ENCODE measurements at places on chromosomes 7 and 10.
A peak's percentile ranks its signal among the peaks of the same experiment; 100 is the strongest.

GRCh38 chr10:72756674-72757385 lies 64.9 kb downstream of the MCU start:
- no peak for ATAC-seq

GRCh38 chr10:107671960-107672359 lies 507.5 kb upstream of the SORCS1 start:
- no peak for ATAC-seq

DNA sequence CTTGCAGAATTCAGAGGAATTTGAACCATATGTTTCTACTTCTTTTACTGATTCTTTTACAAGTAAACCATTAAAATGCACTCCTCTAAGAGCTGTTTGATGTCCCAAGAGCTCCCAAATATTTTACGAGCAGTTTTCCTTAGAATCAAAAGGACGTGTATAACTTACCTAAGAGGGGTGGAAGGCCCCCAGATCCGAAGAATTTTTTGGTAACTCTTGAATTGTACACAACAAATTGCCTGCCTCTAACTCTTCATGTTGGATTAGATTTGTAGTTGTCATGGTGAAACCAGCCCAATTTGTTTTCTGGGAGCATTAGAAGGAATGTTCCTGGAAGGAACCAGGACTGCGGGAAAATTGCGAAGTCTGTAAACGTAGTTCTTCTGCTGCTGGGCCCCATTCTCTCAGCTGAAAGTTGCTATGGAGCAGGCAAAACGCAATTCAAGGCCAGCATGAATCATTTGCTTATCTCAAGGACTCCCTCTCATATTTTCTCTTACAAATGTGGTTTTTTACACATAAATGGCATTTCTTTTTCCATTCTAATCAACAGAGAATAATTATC lies 124.8 kb upstream of the TMEM72 start:
- no peak for ATAC-seq

GRCh38 chr7:158327571-158328180 lies 259.9 kb downstream of the PTPRN2 start:
- no peak for ATAC-seq

- ATAC-seq: no peak
Measured at GRCh38 chr10:29479081-29479925, 155.5 kb downstream of the SVIL start.

- ATAC-seq: no peak
Measured at GRCh38 chr7:426510-426909, 93.1 kb downstream of the PDGFA start.

DNA sequence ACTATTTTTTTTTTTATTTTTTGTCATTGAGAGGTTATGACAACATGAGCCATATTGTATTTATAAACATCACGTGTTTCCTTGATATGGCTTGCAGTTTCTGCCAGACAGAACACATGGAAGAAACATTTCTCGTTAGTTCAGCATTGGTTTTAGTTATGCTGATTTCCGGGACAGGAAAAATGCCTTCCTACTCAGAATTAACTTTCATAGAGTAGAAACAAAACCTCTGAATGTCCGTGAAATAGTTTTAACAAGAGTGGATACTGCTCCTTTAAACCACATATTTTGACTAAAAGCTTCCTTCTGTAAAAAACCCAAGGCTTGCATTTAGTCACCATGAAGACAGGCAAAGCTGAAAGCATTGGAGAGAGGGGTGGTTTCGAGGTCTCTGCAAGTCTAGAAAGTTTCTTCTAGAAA lies 240.4 kb downstream of the KIAA1217 start:
- ATAC-seq: no peak

GRCh38 chr7:84085998-84086397 lies 108.6 kb downstream of the SEMA3A start:
- ATAC-seq: no peak

DNA sequence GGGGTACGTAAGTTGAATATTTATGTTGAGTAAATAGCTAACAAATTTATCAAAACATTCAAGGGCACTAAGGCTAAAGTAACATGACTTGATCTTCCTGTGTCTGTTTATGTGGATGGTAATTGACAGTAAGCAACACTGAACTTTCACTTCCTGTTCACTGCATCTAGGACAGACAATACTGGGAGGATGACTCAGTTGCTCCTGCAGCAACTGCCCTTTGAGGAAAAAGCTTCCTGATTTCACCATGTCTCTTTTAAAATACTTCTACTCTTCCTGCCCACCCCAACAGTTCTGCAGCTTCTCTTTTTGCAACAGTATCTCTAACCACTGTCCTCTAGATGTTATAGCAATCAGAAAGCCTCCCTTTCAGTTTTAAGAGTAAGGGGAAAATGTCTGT lies 76.6 kb upstream of the HGF start:
- ATAC-seq: no peak

DNA sequence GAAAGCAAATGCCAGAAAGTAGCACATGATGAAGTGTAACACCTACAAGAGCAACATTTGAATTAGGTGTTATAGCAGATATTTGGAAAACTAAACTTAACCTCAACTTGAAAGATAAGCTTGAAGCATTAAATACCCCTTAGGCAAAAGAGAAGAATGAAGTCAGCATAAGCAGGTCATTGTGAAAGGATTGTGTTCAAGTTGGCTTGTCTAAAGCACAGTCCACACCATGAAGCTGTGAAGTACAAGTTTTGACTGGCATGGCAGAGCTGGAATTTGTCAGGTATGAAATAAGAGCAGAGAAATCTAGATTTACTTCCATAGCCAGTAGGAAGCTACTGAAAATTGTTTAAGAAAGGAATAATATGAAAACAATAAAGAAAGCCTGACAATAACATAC lies 480.3 kb upstream of the POT1 start:
- no peak for ATAC-seq

DNA sequence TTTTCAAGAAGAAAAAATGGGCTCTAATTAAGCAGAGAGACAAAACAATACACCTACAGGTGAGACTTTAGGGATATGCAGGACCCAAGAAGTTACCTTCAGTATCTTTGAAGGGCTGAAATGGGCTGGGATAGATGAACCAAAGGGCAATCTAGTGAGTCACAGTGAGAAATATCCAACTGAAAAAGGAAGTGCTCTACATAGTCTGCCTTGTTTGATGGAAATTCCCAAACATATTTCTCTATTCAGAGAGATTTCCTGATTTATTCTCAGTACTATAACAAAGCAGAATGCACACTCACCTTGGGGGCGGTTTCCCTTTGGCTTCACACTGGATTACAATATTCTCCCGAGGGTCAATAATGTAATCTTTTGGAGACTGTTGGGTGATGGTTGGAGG lies 104.1 kb upstream of the LAMB4 start:
- ATAC-seq: no peak

DNA sequence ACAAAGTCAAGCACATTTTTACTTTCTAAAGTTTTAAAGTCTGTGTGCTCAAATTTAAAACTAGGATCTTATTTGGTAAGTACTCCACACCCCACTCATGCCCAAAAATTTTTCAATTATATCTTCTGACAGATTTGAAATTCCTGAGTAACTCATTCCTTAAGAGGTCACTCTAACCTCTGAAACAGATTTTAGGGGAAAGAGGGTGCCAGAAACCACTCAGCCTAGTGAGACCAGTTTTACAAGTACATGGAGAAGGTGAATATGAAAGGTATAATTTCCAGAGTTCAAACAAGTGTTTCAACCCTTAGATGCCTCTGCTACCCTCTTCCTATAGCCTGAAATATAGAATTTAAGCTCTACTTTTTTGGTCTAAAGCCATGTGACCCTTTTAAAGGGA lies 79.2 kb downstream of the C7orf25 start:
- ATAC-seq: no peak

DNA sequence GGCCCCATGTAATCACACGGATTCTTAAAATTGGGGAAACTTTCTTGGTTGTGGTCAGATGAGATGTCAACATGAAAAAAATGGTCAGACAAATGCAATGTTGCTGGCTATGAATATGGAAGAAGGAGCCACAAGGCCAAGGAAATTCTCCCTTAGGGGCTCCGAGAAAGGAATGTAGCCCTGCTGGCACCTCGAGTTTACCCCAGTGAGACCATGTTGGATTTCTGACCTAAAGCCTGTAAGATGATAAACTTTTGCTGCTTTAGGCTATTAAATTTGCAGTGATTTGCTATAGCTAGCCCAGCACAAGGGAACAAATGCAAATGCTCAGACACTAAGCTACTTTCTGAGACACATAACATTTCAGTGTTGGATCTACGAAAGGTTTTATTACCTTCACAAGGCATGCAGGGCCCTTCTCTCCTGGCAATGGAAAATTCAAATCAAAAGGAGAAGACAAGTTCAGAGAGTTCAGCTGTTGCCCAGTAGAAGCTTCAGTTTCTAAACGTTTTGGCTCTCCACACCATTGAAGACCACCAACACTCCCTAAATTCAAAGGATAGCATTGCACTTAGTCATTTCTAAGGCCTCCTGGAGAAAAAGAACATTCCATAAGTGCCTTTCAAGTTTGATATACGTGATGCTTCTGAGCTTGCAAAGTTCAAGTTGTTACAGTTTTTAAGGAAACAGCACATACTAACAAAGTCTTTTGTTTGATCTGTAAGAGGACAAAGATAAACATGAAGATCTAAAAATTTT lies 23.4 kb downstream of the MCMBP start:
- no peak for ATAC-seq

DNA sequence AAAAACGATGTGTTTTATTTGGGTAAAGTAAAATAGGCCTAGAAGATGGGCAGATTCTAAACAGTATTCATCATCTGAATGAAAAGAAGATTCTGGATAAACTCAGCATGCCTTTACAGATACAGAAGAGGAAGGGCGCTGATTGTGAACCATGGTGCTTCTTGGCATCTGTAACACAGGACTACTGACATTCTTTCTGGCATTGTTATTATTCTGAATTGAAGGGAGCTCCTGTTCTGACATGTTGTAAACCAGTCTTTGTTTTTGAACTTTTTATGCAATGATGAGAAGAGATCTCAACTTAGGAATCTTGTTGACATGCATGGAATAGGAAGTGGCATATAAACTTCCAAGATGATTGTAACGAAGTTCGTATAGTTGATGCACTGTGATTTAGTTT lies 13.5 kb downstream of the RPA3 start:
- no peak for ATAC-seq

DNA sequence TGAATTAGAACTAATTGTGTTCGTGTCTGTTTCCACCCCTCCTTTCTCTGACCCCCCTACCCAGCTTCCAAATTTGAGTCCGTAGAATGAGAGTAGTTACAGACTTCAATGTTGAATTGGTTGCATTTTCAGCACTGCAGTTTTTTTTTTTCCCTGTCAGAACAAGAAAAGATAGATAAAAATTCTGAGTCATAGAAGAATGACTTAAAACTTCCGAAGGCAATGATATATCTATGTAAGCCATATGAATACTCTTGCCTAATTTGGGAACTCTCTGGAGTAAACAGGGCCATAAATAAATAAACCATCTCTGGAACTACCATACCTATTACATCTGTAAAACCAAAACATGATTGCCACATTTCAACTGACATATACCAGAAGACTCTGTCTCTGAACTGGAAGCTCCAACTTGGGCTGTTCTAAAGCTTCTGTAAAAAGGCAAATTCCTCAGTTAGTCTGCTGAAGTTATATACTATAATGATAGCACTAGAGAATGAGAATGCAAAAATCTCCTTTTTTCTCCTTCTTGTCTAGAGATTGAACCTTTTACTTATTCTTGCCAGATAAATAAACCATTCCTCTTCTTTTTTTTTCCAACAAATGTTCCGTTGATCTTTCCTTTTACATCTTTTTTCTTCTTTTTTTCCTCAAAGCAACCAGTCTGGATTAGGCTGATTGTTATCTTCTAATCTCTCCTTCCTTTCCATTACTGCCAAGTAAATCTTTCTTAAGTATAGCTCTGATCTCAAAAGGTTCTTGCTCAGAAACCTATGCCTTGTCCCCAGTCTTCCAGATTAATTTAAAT lies 23.5 kb downstream of the VCL start:
- ATAC-seq: no peak

DNA sequence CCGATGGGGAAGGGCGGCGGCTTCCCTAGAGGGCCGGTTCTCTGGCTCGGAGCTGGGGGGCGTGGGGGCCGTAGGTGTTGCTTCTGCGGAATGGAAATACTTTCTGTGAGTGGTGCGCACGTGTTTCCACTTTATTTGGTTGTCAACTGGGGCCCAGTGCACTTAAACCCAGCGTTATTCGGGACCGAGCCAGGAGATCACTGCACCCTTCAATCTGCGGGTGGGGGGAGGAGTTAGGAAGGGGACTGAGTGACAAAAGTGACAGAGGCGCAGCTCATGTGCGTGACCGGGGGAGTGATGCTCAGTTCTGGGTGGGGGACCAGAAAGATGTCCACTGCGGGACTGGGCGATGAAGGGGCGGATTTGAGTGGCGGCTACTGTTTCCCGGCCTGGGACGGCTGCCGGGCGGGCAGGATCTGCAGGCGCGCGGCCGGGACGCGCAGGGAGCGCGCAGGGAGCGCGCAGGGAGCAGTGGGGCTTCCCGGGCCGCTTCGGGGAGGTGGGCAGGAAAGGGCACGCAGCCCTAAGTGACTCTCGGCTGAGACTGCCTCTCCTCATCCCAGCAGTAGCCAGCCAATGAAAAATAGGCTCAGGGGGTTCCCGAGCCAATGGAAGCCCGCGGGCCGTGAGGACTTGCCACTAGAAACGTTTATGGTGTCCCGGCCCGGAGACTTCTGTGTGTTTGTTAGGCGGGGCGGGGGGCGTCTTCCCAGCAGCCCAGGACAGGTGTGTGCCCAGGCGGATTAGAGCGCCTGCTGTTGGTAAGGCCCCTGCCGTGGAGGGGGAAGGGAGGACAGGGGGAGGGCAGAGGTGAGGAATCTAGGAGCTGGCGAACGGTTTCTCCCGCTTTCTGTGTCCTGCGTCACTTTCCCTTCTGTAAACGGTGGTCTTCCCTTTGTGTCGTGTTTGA lies 54.3 kb upstream of the KDM7A start:
- peak; percentile 49 for ATAC-seq

DNA sequence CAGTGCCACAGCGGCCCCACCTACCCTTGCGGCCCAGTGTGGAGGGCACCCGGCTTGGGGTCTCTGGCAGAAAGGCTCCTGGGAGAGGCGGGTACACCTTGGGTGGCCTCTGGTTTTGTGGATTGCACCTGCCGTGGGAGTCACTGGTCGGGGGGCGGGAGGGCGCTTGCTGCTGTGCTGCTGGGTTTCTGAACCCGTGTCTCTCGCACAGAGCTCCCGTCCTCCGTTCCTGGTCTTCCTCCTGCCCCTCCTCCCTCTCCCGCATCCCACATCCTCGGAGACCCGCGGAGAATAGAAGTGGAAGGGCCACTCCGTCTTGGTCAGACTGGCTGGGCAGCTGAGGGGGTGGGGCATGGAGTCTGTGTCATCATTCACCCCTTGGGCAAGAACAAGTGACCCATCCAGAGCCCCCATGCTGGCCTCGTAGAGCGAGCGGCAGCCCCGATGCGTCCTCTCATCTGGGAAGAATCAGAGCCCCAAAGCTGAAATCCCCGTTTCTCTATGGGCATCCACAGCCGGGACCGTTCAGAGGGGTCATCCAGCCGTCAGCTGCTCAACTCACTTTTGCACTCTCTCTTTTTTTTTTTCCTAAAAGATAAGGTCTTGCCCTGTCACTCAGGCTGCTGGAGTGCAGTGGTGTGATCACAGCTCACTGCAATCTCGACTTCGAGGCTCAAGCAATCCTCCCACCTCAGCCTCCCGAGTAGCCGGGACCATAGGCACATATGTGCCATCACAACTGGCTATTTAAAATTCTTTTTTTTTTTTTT lies 4.0 kb downstream of the MAFK start:
- no peak for ATAC-seq
